ENCODE measurements at places on chromosomes 1 and 21.

GRCh38 chr1:109204484-109204883 is 9.2 kb upstream of the SARS1 start:
- DNase-seq: no peak

DNA sequence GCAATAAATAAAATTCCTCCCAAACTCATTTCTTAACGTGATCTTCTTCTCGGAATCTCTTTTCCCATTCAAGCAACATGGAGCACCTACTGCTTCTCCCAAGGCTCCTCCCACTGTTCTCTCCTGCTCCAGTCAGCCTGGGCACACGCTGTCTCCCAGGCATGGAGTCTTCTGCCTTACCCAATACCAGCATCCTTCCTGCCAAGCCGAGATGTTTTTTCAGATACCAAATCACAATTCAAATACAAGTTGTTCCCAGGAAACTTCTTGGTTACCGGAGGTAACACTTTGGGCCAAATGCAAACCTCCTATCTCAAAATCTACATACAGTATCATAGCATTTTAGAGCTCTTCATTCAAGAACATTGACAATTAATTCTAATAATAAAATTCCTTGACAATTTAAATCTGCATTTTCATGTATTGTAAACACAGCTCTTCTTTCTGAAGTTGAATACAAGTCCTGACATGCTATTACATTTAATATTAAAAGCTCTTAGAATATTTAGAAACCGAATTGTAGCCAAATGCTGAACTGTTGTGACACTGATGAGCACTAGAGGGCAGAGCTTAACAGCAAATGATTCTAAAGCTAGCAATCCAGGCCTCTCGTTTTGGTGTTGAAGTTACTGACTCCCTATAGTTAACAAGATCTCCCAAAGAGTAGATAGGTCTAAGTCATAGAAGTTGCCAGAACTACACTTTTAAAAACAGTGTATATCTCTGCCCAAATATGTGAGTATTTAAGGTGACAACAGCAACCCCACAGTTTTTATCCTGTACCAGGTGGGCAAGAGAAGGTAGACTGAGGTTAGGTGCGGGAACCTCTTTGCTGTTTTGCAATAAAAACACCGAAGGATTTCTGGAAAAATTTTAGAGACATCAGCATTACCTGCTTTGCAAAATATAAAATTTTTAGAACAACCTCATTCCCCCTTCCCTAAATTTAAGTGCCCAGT is 52.3 kb downstream of the BCAR3 start:
- peak; percentile 78 for DNase-seq

DNA sequence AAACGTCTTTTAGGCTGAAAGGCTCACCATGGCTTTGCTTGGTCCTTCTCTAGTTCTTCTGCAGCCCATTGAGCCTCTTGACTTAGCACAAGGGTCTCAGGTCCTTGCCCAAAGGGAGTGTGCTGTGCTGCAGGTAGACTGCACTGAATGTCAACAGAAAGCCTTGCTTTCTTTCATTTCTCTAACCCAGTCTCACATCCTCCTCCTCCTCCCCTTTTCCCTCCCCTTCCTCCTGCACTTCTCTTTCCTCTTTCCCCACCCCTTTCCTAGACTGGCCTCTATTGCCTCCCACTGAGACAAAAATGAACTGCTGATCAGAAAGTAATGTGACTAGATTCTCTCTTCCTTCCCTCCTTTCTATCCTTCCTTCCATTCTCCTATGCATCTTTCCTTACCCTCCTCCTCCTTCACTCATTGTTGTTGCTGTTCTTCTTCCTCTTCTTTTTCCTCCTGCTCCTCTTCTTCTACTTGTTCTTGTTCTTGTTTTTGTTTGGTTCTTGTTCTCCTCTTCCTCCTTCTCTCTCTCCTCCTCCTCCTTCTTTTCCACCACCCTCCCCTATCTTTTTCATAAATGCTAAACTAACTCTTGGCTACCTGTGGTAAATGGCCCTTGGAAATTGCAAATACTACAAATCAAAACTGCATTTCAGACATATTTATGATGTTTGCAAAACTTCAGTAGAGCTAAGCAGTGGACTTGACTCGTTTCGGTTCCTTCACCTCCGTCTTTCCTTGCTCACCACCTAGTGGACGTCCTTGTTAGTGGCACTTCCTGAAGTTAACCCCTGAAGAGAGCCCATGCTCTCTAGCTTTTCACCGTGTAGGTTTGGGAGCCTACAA is at the start of gene SELL:
Gene SELL (minus strand): TSS at position 152 of the 840 bp plus-strand sequence. CDS start 122 bp downstream, at position 30.
- peak; percentile 58 for DNase-seq

- DNase-seq: no peak
Measured at GRCh38 chr1:93257889-93258288, 77.4 kb downstream of the CCDC18 start.

DNA sequence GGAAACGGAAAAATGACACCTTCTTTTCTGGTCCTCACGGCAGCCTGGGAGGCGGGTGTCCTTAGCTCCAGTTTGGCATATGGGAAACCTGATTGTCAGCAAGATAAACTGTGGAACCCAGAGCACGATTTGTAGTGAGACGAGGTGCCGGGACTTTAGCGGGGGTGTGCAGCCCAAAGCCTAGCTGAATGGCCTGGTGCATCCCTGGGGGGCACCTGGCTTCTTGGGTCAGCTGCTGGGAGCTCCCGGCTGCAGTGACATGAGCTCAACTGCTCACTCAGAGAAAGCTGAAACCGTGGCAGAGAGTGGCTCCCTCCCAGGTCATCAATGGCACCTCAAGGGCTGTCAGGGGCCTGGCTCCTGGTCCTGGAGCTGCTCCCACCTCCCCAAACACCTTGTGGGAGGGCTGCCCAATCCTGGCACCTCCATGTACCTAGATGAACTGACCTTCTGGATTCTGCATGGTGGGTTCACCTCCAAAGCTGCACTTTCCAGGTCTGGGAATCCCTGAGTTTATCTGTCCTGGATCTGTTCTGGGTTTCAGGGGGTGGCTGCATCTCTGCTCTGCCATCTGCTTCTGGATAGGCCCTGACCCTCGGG is 260.5 kb downstream of the MATN1 start:
- no peak for DNase-seq

GRCh38 chr1:96187020-96187419 is 534.6 kb upstream of the PTBP2 start:
- DNase-seq: no peak

DNA sequence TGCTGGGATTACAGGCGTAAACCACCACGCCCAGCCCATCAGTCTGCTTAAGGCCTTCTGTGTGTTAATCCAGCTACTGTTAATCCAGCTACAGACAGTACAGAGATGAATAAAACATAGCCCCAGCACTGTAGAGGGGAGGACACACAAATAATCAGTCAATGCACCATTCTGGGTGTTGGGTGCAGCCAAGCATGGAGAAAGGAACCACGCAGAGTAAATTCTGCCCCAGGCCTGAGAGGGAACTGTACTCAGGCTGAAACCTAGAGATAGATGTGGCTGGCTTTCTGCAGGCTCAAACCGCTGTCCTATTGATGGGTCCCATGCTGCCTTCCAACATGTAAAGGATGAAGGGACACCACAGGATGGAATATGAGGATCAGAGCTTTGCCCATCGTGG is 136.8 kb upstream of the IGSF21 start:
- no peak for DNase-seq

DNA sequence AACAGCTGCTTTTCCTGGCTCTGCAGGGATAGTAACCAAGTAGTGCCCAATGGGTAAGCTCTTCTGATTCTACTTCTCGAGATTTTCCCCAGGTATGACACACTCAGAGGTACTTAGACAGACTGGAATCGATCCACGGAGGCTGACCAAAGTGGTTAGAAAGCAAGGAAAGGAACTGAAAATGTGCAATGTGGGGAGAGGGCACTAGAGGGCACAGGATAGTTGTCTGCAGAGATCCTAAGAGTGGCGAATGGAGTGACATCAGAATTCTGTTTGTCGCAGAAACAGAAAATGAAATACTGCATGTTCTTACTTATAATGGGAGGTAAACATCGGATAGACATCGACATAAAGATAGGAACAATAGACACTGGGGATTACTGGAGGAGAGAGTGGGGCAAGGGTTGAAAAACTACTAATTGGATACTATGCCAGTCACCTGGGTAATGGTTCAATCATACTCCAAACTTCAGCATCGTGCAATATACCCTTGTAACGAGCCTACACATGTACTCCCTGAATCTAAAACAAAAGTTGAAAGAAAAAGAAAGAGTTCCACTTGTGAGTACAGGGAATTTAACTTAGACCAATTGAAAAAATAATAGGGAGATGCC is 23.3 kb downstream of the CYP2J2 start:
- peak; percentile 7 for DNase-seq

DNA sequence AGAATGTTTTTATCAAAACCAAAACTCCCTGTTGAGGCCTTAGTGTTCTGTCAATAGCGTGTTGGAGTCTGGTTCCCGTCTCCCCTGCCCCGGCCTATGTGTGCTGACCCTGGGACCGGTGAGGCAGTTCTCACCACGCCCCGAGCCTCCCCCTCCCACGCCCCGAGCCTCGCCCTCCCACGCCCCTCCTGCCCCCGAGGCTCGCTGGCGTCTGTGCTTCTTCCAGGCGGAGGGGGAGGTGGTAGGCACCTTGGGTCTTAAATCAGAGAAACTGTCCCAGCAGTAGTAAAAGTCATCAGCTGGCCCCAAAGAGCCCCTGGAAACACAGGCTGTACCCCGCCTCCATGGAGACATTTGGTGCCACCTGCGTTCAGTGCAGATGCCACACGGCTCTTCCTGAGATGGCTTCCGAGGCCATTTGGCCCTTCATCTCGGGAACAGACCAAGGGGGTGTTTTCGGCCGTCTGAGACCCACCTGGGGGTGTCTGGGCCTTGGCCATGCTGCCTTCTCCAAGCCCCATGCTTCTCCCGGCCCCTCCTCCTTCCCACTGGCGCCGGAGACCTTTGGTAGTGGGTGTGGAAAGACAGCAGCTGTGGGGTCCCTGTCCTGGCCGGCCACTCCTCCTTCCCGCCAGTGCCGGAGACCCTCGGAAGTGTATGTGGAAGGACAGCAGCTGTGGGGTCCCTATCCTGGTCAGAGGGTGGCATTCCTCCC is 44.7 kb downstream of the SKI start:
- no peak for DNase-seq

GRCh38 chr1:111603979-111604378 is 15.6 kb upstream of the RAP1A start:
- DNase-seq: no peak

GRCh38 chr1:107264561-107264960 is 123.7 kb downstream of the NTNG1 start:
- DNase-seq: peak; percentile 23

GRCh38 chr1:182092336-182092735 is 30.8 kb upstream of the ZNF648 start:
- peak; percentile 15 for DNase-seq

GRCh38 chr1:181353526-181353925 is 129.8 kb upstream of the CACNA1E start:
- no peak for DNase-seq

- DNase-seq: no peak
Measured at GRCh38 chr1:162383091-162383490, 1.6 kb downstream of the C1orf226 start.

DNA sequence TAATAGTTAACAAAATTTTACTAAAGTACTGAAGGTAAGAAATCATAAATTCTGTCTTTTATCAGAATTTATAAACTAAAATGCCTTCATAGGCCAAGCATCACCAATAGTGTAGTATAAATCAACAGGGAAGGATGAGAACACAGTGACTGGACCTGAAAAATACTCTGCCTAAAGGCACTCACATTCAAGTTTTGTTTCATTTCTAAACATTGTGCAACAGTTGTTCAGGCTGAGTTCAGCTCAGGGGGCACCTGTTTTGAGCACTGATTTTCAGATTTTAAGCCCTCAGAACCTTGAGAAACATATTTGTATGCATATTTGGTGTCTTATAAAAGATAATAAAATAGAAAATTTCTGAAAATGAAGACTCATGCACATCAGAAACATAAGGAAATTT is 12.4 kb downstream of the ACBD6 start:
- no peak for DNase-seq

DNA sequence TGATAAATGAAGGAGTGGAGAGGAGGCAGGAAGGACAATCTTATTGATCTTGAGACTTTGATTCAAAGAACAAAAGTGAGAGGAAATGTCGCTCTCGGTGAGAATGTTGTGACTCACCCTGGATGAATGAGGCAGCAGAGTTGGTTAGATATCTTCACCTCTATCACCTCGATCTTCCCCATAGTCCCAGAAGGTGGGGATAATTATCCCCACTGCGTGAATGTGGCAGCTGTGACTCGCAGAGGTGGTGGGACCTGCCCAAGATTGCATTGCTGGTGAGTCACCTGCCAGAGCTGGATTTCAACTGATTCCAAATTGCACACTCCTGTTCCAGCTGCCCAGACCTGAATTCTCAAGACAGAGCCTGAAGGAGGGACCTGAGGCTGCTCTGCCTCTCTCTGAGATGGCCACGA is 105.0 kb downstream of the MATN1 start:
- DNase-seq: peak; percentile 26

GRCh38 chr1:165452336-165453130 is 7.6 kb upstream of the RXRG start:
- no peak for DNase-seq

DNA sequence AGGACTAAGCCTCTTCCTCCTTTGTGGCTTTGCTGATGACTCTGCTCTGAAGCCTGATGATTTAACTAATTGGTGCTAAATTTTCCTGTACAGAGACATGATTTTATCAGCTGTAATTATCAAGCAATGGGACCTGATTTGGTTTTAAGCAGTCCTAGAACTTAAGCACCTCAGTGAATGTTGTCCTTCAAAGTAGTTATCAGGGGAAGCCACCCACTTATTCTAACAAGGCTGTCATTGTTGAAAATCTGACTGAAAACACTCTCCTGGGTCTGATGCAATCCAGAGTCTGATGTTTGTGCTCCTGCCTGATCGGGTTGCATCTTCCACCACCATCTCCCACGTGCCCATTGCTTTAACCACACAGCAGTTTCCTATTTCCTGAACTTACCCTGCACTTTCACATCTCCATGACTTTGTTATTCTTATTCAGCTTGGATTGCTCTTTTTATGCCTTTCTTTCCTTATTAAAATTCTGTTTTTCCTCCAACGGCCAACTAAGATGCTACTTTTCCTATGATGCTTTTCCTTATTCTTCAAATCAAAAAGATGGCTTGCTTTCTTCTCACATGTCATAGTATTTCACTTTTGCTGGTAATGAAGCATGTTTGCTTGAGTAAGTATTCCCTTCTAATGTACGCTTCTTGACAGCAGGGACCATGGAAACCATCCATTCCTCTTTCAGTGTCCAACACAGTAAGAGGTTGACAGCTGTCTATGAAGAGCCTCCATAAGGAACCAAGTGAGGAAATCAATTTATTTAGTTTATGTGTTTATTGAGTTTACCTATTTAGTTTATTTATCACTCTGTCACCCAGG is 55.0 kb downstream of the S1PR1 start:
- peak; percentile 78 for DNase-seq

GRCh38 chr1:26027716-26028489 is 6.3 kb downstream of the EXTL1 start:
- no peak for DNase-seq

GRCh38 chr1:151197863-151198253 is 494 bp upstream of the PIP5K1A start:
- DNase-seq: no peak

DNA sequence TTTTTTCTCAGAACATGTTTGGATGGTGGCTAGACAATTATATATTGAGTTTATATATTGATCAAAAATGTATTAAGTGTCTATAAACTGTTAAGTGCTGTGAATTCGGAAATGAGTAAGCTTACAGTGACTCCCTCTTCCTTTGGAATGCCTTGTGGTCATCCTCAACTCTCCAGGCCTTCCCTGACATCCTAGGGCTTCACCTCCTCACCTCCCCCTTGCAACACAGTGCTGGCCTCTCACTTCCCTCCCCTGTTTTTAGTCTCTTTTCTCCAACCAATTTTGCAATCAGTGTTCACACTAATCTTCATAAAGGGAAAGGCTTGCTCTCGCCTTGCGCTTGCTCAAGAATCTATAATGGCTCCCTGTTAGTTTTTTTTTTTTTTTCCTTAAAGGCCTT is 95.1 kb upstream of the C1orf21 start:
- DNase-seq: no peak

Measured in fibroblast of upper back skin (primary cell).